Putamen (tissue), 1 donor: ENCODE measurements at places on chromosomes 12 and 14.

- DNase-seq = no peak
These were observed 808 bp downstream of the ACIN1 start for GRCh38 chr14:23093991-23094665.

DNA sequence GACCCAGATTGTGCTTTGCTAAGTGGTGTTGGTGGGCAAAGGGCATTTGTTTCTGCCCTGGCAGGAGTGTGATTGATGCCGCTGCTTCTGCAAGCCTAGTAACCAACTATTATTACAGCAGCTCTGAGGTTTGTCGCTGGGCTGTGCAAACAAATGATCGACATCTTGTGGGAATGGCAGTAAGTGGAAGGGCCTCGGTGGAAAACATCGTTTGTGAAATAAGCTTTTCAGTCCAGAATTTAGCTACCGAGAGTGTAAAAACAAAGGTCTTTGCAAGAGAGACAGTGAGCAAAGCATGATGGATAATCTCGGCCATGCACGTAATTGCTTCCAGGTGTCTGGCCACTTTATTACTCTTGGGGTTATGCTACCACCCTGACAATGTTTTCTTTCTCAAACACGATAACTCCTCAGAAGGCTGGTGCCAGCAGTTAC, 397.7 kb upstream of the PRICKLE1 start:
- DNase-seq = no peak

GRCh38 chr12:118206107-118206412, 70.1 kb downstream of the PEBP1 start:
- no peak for DNase-seq

DNA sequence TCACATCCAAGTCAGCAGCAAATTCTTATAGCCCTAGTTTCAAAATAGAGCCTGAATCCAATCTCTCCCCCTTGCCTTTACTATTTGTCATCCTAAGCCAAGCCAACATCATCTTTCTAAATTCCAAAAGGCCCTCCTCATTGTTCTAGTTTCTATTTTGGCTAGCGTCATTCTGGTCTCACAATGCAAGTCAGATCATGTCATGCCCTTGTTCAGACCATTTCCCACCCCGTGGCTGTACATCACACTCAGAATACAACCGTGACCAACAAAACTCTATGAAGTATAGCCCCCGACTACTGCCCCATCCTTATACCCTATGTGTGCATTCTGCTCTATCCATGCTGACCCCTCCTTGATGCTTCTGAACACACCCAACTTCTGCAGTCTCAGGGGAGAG, 12.3 kb upstream of the GNG2 start:
- DNase-seq = no peak
